NCI-H1417 treated with DMSO at 0.1 percent for 48 hours (cell line): ENCODE measurements at places on chromosomes 1 and 21.

DNA sequence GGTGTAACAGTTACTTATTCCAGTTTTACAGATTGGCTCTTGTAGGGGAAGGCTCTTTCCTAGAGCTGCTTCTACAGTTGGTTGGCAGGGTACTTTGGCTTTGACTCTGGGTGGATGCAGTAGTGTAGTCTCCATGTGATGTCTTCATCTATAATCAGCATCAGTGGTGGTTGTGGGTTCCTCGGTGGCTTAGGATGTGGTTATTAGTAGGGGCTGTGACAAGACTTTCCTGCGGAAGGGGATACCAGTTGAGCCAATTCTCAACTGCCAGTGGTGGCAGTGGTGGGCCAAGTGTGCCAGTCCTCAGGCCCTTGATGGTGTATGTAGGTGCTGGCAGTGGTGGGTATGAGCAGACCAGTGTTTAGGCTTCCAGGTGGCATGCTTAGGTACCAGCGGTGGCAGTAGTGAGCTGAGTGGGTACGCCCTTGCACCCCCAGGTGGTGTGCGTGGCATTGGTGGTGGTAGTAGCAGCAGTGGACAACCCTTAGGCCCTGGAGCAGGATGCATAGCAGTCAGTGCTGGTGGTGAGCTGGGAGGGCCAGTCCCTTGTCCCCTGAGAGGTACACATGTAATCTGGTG, 27.2 kb upstream of the KLF18 start:
- no peak for DNase-seq

GRCh38 chr1:177472567-177472966, 301.8 kb downstream of the BRINP2 start:
- DNase-seq: no peak

GRCh38 chr21:46148106-46148505, 7.3 kb downstream of the FTCD start:
- no peak for DNase-seq

GRCh38 chr21:34792504-34793089, 123.8 kb downstream of the CLIC6 start:
- DNase-seq: no peak

DNA sequence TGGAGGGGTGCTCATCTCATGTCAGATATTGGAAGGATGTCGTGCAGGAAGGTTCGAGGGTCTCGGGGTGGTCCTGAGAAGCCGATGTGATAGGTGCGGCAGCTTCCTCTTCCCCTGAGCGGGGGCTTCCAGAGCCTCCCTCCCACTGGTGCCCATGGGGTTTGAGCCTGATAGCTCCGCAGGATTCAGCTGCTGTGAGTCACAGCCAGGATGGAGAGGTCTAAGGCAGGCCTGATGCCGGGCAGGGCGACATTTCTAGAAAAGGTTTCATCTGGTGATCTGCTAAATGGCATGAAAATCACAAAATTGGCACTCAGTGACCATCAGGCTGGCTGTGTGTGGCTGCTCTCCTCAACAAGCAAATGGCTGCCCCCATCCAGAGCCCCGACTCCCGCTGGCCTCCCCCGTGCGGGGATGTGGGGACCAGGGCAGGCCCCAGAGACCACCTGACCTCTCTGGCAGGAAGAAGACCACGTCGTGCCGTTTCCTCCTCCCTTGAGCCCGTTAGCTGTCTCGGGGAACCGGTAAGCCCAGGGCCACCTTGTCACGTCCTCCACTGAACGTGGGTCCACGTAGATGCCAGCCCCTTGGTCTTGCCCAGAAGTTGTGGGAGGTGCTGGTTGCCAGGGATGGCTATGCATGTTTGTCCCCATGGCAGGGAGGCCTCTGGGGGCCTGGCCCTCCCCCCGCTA, 66.1 kb downstream of the SKI start:
- no peak for DNase-seq

DNA sequence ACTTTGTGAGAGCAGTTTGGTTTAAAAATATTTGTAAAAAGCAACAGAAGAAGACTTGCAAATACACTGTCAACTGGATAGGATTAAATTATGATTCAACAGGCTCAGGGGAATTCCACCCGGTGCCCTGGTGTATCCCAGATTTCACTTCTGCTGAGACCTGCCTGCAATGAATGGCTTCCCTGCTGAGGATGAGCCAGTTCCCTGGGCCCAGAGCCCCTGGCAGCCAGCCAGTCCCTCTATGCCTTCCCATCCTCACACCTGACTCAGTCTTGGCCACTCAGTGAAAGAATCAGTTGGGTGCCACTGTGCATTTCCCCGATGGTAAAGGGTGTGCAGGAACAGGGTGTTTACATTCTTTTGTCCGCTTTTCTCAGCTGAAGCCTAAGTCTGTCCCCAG, 64.4 kb downstream of the KCTD3 start:
- DNase-seq: peak; percentile 47

DNA sequence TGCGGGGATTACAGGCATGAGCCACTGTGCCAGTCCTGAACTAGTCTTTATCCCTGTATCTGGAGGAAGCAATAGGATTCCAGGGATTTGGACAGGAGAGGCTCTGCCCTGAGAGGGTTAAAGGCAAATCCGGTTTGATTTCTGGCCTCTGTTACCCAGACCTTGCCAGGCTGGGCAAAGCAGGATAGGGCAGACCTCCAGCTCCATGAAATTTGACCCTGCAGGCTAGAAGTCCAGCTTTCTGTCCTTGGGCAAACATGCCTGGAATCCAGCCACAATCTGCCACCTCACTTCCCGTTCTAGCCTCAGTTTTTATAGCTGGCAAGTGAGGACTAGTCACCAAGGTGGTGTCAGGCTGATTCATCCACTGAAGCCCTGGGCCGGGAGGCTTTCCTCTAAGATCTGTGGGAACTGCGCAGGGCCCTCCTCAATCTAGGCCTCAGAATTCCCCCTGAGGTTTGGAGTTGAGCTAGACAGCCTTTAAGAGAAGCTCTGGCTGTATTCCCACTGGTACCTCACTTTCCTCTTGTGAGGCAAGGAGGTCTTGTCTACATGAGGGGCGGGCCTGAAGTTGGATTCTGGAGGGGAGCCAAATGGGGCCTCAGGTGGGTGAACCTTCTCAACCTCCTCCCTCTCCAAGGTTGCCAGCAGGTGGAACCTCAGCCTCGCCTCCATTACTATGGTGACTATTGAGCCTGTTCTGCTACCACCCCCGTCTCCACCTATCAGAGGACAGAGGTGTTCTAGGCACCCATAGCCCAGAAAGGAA, 7.0 kb upstream of the P3R3URF start:
- DNase-seq: no peak

GRCh38 chr1:77064246-77064645, 155.0 kb downstream of the PIGK start:
- no peak for DNase-seq

GRCh38 chr21:25467896-25468295, 139.4 kb downstream of the MRPL39 start:
- no peak for DNase-seq

DNA sequence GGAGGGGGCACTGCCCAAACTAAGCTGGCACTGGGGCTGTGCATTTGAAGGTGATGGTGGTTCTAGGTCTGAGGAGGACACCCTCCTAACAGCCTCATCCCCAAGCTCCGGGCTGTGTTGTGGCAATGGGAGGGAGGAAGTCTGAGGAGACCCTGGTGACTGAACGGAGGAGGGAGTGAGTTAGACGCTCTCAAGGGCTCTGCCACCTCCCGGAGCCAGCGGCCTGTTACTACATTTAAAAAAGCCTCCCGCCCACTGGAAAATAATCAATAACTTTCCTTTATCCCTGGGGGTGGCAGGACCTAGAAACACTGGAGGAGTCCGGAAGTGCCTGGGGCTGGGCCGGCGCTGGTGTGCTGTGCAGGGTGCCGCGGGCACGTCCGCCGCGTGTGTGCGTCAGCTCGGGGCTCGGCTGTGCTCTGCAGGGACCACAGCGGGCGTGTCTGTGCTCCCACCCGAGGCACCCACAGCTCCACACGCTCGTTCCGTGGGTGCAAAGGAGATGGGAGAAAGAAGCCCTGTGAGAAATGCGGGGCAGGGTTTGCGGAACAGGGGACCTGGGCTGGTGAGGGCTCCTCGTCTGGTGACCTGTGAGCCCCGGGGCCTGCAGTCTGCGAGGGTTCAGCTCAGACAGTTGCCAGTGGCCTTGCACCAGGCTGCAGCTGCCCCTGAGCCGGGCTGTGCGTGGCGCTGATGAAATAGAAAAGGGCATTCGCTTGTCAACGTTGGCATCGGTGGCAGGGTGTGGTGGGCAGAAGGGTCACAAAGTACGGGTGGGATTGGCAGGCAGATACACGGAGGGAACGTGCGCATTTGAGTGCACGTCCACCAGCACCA, 5.3 kb downstream of the SAMD11 start:
- no peak for DNase-seq

DNA sequence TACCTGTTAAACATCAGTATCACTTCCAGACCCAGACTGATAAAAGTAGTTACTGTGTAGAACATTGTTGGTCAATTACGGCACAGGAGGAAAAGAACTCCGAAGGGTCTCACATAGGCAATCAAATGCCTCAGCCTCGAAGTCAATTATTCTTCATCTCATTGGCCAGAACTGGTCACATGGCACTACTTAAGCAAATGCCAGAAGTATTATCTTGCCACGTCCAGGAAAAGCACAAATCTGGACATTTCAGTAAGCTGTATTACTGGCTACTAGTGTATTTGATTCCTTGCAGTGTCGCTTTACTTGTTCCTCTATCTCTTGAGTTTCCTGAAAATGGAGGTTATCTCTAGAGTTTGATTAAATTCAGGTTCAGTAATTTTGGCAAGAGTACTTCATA, 24.4 kb downstream of the DIO1 start:
- no peak for DNase-seq

DNA sequence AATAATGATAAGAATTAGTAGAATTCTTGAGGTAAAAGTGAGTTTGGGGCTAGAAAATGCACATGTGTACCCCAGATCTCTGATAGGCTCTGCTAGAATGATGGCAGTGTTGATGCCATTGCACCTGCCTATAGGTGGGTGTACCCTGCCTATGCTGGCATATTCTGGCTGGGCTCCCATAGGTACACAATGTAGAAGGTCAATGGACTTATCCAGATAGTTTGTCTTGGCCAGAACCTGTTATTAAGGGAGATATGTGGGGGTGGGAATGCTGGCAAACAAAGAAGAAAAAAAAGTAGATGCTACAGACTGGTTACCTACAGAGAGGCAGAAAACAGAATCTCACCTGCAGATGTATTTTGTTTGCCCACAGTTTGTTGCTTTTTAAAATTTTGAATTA, 14.1 kb upstream of the KLHDC8A start:
- no peak for DNase-seq

- no peak for DNase-seq
Observed at GRCh38 chr21:35236090-35236489, 187.0 kb upstream of the RUNX1 start.

GRCh38 chr1:6459850-6460265, 6.1 kb downstream of the TNFRSF25 start:
- DNase-seq: no peak

DNA sequence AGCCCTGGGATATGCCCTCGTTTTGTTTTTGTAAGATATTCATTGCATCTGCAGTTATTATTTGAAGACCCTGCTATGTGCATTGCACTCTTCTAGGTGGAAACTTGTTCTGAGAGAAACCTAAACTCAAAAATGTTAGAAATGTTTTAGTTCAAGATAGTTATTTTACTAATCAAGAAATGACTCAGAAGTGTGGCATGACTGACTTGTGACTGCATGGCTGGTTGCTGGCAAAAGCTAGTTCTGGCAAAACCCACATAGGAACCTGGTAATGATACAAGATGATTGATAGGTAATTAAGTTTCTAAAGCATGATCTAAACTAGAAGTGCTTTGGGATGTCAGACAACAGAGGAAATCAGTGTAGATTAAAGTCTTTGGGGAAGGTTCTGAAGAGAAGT, 33.8 kb upstream of the NFASC start:
- no peak for DNase-seq

DNA sequence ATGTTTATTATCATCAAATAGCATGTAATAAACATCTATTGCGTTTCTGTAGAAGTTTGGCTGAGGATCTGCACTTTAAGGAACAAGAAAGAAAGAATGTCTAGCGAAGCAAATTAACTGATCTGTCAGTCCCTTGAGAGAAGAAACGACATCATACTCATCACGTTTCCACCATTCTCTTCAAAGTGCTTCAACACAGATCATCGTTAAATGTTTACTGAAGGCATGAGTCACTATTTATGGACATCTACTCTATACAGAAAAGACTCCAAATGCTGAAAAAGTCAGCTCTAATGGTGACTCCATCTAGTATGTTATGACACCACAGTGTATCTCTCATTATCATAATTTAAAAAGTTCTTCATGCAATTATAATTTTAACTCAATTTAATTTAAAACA, 369.1 kb downstream of the RGS7 start:
- no peak for DNase-seq
